MG63 (cell line): ENCODE measurements at places on chromosomes 1 and 21. TPM values are rescaled to one million over a fixed set of nuclear protein-coding genes. Genes with fewer than 3 reads are reported as not detected.

- DNase-seq: peak; percentile 34
Measured at GRCh38 chr1:26164036-26164860, 4.5 kb downstream of the C1orf232 start.

GRCh38 chr1:55626326-55626725 lies 411.2 kb upstream of the USP24 start:
- DNase-seq: no peak

The COL9A2 gene
- total RNA-seq: 2.0 TPM in 1 of 2 replicates, not detected in the other

The PTPRU gene
- 3.4 and 6.4 TPM in 2 replicates for total RNA-seq
